Immature natural killer cell (primary cell): ENCODE measurements at places on chromosomes 3 and 15. TPM values are rescaled to one million over a fixed set of nuclear protein-coding genes. Genes with fewer than 3 reads are reported as not detected.

The PLA2G4E gene
- not detected for polyA plus RNA-seq

The ZKSCAN7 gene
- polyA plus RNA-seq, result 4.2 TPM

The OR5K2 gene
- polyA plus RNA-seq, result not detected

The TMEM45A gene
- 0.29 TPM for polyA plus RNA-seq

The FBXO40 gene
- not detected for polyA plus RNA-seq

The CLDN11 gene
- polyA plus RNA-seq, result not detected

The CCDC33 gene
- not detected for polyA plus RNA-seq

DNA sequence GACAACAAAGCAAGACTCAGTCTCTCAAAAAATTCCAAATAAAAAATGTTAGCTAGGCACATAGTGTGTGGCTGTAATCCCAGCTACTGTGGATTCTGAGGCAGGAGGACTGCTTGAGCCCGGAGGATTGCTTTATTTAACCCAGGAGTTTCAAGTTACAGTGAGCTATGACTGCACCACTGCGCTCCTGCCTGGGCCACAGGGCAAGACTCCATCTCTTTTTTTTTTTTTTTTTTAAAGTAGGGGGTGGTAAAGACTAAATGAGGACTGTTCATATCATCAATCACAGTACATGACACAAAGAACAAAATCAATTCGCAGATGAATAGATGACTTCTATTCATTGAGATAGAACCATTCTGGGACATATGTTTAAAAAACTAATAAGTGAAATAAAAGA is 48.1 kb downstream of the ACAP2 start:
- DNase-seq, result no peak

DNA sequence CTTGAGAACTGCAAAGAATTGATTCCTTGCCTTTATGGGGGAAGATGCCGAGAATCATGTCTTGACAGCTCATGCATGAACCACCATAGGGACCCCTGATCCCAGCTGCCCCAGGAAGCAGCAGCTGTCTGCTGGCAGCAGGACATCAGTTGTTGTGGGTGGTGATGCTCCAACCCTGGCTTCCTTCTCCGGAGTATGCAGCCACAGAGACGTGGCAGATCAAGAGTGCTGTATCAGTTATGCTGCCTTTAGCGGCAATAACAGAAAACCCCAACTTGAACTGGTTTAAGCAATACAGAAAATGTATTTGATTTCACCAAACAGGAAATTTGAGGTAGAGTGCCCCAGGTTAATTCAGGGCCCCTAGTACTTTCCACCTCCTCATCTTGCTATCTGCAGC is 92.2 kb upstream of the TNFAIP8L3 start:
- no peak for DNase-seq

DNA sequence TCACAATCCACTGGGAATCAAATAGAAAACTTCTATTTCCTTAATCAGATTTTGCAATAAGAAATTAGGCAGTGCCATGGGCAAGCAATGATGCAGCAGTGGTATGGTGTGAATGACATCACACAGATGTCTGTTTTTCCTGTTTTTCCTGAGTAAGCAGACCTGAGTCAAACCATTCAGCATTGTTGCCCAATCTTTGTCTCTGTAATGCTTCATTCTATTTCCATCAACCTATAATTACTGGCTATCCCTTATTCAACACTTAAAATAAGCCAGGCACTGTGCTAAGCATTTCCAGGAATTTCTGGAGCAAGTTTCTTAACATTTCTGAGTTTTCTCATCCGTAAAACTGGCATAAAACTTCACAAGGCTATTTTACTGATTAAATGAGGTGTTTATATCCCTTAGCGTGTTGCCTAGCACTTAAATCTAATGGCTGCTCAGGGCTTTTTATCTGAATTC is 11.3 kb upstream of the OXSR1 start:
- no peak for DNase-seq

GRCh38 chr3:4845882-4846281 is 133.4 kb upstream of the BHLHE40 start:
- peak; percentile 69 for DNase-seq

DNA sequence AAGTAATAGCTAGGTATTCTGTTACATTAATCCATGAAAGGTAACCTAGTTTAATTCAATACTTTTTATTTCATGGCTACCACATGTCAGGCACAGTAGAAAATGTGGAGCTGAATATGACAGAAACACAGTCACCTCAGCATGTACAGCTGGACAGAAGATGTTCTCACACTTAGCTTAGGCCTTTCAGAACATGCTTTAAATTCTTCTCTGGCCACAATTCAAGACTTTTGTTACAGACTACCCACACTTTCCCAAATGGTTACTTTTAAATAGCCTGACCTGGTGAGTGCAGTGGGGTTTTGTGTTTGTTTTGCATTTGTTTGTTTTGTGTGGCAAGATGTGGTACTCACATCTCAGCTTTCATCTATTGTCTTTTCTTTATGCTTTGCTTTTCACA is 1079.5 kb downstream of the IGSF11 start:
- no peak for DNase-seq

GRCh38 chr15:88256279-88257230 is at the start of gene NTRK3:
Gene NTRK3, minus strand, starts transcription at chr15:88256739. Its CDS starts 586 bp downstream, at chr15:88256153.
- no peak for DNase-seq

DNA sequence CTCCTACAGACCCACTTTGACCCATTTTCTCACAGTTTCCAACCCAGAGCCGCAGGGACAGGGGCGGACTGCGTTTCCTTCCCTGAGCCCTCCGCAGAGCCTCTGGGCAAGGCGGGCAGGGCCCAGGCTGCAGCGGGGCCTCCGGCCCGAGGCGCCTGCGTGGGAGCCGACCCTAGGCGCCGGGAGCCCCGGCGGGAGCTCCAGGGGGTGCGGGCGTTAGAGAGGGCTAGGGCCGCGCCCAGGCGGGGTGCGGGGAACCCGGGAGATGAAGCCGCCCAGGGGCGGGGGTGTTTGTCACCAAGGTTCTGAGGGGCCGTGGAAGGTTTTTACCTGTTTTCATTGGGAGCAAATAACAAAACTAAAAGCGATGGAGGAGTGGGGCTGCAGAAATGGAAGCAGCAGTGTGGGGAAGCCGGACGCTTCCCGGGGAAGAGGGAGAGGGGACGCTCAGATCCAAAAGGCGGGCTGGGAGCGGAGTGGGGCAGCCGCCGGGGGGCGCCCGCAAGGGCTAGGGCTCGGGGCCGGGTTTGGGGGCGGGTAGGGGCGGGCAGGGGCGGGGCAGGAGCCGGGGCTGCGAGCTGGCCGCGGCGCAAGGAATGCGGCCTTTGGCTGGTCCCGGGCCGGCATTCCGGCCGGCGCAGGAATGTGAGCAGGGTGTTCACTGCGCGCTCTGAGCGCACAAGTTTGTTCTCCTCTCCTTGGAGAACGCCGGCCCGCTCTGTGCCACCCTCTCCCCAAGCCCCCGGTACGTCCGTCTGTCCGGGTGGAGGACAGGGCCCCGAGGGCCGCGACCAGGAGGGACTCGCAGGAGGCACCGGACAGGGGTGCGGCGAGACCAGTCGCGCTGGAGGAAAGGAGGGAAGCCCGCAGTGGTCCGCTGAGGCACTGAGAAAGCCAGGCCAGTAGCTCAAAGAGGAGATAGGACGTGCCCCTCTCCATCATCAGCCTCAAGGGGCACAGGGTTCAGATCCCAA is 61.1 kb downstream of the AMOTL2 start:
- DNase-seq, result no peak

GRCh38 chr3:126305427-126305826 is 51.8 kb downstream of the KLF15 start:
- no peak for DNase-seq

GRCh38 chr3:64121750-64122311 is 98.5 kb upstream of the PSMD6 start:
- no peak for DNase-seq

- no peak for DNase-seq
Observed at GRCh38 chr3:59374818-59375211, 325.0 kb upstream of the CFAP20DC start.

GRCh38 chr3:9361691-9362388 is 1.0 kb upstream of the THUMPD3 start:
- DNase-seq, result no peak

- DNase-seq, result no peak
Observed at GRCh38 chr3:99872923-99873254, 55.2 kb downstream of the CMSS1 start.

- DNase-seq, result no peak
Observed at GRCh38 chr15:59371458-59372351, 966 bp downstream of the MYO1E start.

GRCh38 chr15:24916305-24917009 is 38.3 kb upstream of the SNRPN start:
- DNase-seq, result peak; percentile 2

DNA sequence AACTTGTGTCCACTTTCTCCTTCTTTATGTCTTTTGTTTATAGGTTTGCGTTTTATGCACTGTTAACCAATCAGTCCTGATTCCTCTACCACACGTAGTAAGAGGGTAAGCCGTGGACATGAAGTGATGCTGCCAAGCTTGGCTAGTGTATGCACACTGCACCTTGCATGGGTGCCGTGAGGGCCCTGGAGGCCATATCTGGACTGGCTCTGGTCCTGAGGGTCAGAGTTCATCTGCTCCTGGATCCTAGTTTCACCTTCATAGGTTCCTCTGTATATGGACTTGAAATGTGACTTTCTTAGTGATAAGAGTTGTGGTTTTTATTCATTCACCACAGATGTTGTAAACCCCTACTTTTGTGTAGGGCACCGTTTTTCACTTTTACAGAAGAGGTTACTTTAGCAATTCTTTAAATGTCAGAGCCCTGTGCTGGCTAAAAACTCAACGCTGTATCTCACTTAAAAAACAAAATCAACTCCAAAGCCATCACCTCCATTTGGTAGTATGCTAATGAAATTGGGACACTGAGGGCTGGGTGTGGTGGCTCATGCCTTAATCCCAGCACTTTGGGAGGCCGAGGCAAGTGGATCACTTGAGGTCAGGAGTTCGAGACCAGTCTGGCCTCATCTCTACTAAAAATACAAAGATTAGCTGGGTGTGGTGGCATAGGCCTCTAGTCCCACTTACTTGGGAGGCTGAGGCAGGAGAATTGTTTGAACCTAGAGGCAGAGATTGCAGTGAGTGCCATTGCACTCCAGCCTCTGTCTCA is 22.9 kb downstream of the SIAH2 start:
- no peak for DNase-seq

DNA sequence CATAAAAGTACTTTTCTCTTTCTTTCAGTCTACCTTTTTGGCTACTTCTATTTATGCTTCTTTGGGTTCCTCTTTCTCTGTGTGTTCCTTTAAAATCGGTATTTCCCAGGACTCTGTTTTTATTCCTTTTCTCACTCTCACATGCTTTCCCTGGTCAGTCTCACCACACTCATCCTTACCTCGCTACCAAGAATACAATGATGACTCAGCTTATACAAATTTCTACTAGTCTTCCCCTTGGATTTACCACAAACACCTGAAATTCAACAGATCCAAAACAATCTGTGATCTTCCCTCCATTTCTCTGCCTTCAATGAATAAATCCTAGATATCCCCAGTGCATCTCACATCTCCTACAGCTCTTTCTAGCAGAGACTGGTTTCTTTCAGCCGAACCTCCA is 52.9 kb downstream of the TUBGCP4 start:
- no peak for DNase-seq

- DNase-seq, result no peak
Observed at GRCh38 chr15:59332009-59332408, 40.7 kb downstream of the MYO1E start.

GRCh38 chr3:46649436-46649835 is 37.1 kb downstream of the FAM240A start:
- no peak for DNase-seq

DNA sequence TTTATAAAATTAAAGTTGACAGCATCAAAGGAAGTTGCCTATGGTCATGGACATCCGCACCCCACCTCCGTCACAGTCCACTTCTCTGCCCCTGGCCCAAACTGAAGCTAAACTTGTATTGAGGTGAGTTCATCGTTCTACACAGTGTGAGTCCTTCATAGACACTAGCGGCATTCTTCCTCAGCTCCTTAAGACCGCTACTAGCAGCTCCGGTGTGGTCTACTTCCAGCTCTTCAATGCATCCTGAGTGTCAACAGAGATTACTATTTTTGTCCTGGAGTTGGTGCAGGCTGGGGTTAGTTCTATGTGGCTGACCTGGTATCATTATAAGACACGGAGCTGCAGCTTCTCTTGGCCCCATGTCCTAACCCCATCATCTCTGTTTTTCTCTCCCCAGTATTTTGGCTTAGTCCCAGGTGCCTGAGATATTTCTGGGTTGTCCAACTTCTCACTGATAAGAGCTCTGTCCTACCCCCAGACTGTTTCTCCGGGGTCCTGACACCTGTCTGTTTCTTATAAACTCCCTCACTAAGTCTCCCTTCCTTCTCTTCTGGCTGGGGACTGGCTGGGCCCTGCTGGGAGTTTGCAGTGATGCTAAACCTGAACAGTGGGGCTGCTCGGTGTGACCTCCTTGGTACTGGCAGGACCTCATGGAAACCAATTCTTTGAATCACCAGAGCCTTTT is 169.2 kb upstream of the ATP10A start:
- DNase-seq, result no peak

- no peak for DNase-seq
Observed at GRCh38 chr3:143848704-143849103, 436 bp upstream of the SLC9A9 start.

GRCh38 chr15:50886611-50887345 is 21.7 kb upstream of the AP4E1 start:
- DNase-seq, result no peak

GRCh38 chr3:53109891-53110771 is 20.1 kb downstream of the RFT1 start:
- DNase-seq, result no peak

DNA sequence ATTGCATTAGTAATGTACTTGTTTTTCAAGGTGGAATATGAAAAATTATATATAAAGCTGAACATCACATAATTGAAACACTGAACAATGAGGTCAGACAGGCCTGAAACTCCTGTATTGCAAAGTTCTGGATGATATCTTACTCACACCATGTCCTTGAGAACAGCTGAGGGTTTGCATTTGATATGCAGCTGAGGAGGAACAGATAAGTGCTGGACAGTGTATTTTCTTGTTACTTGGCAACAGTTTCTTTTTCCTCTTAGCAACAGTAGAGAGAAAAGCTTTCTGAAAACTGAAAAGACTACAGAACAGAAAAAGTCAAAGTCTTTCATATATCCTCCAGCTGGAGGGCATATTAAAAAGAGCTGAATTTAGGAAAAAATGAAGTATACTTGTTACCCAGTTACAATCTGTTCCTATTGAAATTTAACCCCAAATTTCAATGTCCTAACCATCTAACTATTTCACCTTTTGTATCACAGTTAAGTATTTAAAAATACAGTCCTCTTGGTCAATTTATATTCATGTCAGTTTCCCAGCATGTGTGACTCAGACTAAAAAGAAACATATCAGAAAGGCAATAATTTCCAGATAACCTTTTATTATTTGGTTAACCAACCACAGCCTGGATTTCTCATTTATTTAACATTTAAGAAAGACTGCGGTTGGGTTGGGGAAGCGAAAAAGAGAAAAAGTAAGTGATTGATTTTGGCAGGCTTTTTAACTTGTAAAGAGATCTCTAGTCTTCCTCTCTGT is 733.0 kb upstream of the DPPA4 start:
- DNase-seq, result no peak

- no peak for DNase-seq
Observed at GRCh38 chr3:6697285-6697684, 163.6 kb upstream of the GRM7 start.

- no peak for DNase-seq
Observed at GRCh38 chr3:29141197-29141917, 139.5 kb upstream of the RBMS3 start.
